ENCODE measurements at places on chromosomes 1 and 21.

DNA sequence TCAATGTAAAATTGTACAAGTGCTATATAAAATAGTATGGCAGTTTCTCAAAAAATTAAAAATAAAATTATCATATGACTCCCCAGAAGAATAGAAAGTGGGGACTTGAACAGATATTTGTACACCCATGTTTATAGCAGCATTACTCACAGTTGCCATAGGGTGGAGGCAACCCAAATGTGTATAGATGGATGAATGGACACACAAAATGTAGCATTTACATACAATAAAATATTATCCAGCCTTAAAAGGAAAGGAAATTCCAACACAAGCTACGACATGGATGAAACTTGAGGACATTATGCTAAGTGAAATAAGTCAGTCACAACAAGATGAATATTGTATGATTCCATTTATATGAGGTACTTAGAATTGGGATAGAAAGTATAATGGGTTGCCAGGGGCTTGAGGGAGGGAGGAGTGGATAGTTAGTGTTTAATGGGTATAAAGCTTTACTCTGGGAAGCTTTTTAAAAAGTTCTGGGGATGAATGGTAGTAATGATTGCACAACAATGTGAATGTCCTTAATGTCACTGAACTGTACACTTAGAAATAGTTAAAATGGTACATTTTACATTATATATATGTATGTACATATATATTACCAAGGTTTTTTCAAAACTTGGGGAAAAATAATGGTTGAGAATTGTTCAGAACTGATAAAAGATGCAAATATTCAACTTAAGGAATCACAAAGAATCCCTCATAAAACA, 53.0 kb upstream of the ADORA3 start:
- DNase-seq: no peak
- no peak overlapping the region for H3K27ac ChIP-seq
- H3K4me3 ChIP-seq: no peak overlapping the region
- no peaks in the 10 kb centered on the region for H3K27me3 ChIP-seq

- H3K4me3 ChIP-seq: no peak overlapping the region
- no peak for DNase-seq
- peaks cover 13% of the 10 kb centered on the region for H3K36me3 ChIP-seq
- no peaks in the 10 kb centered on the region for H3K27me3 ChIP-seq
- H3K4me1 ChIP-seq: peaks cover 24% of the 10 kb centered on the region
These were observed 78.5 kb downstream of the MPZL1 start for GRCh38 chr1:167800251-167800650.

GRCh38 chr1:52403566-52404115, 582 bp downstream of the ORC1 start:
- H3K4me1 ChIP-seq: peaks cover 27% of the 10 kb centered on the region
- DNase-seq: no peak
- no peaks in the 10 kb centered on the region for H3K27me3 ChIP-seq
- H3K4me3 ChIP-seq: peak overlapping the region; percentile 100
- H3K36me3 ChIP-seq: peaks cover 13% of the 10 kb centered on the region

DNA sequence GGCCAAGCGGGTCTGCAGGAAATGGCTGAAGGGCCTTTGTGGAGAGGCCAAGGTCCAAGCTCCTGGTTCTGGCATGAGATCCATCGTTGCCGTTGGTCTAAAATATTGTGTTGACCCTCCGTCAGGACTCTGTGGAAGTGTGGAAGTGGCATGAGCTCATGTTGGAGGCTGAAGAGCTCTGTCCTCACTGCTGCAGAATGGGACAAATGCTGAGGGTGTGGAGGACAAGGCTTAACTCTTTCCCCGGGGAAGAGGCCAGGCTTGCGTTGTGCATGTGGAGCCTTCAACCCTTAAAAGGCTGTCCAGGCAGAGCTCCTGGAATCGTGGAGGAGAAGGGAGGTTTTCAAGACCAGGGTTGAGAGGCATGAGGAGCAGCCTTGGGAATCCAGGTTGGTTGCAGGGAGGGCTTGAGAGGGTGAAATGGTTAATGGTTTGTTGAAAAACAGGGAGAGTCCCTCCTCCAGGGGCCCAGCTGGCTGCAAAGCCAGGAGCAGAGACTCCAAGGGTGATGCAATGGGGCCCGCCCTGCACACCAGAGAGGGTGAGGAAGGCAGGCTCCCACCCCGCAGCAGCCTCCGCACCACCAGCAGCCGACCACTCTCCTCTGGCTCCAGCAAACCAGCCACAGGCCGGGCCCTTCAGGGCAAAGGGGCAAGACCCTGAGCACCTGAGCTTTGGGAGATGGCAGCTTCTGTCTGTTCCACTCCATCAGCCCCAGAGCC, 6.7 kb upstream of the AHCYL1 start:
- no peak for DNase-seq
- no peak overlapping the region for H3K4me3 ChIP-seq
- no peaks in the 10 kb centered on the region for H3K27me3 ChIP-seq
- H3K36me3 ChIP-seq: no peaks in the 10 kb centered on the region
- H3K4me1 ChIP-seq: peaks cover 5% of the 10 kb centered on the region
- no peak overlapping the region for H3K27ac ChIP-seq

GRCh38 chr1:40633931-40634376, 31.5 kb downstream of the RIMS3 start:
- H3K4me1 ChIP-seq: no peaks in the 10 kb centered on the region
- H3K27me3 ChIP-seq: peaks cover 2% of the 10 kb centered on the region
- H3K4me3 ChIP-seq: no peak overlapping the region
- no peaks in the 10 kb centered on the region for H3K36me3 ChIP-seq

DNA sequence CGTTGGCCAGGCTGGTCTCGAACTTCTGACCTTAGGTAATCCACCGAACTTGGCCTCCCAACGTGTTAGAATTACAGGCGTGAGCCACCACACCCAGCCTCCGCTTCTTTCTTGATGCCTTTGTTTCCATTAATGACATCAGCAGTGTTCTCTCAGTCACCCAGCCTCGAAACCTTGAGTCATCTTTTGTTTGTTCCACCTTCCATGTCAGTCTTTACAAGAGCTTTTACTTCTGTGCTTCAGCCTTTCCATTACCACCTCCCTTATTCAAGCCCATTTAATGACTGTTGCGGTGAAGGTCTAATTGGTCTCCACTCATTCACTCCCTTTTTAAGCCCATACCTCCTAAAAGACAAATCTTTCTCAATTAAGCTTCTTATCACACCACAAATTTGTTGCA, 146.6 kb upstream of the ADGRL2 start:
- H3K36me3 ChIP-seq: no peaks in the 10 kb centered on the region
- no peak overlapping the region for H3K27ac ChIP-seq
- H3K27me3 ChIP-seq: no peaks in the 10 kb centered on the region
- DNase-seq: no peak
- no peak overlapping the region for H3K4me3 ChIP-seq
- no peaks in the 10 kb centered on the region for H3K4me1 ChIP-seq

GRCh38 chr1:165845992-165846748, 18.8 kb downstream of the UCK2 start:
- H3K27me3 ChIP-seq: no peaks in the 10 kb centered on the region
- H3K27ac ChIP-seq: peak overlapping the region; percentile 47
- peaks cover 2% of the 10 kb centered on the region for H3K36me3 ChIP-seq
- H3K4me1 ChIP-seq: peaks cover 23% of the 10 kb centered on the region

- peaks cover 12% of the 10 kb centered on the region for H3K4me1 ChIP-seq
- DNase-seq: no peak
- H3K4me3 ChIP-seq: no peak overlapping the region
- no peaks in the 10 kb centered on the region for H3K27me3 ChIP-seq
- no peak overlapping the region for H3K27ac ChIP-seq
These were observed 259.2 kb downstream of the TOMM20 start for GRCh38 chr1:234869182-234870019.

DNA sequence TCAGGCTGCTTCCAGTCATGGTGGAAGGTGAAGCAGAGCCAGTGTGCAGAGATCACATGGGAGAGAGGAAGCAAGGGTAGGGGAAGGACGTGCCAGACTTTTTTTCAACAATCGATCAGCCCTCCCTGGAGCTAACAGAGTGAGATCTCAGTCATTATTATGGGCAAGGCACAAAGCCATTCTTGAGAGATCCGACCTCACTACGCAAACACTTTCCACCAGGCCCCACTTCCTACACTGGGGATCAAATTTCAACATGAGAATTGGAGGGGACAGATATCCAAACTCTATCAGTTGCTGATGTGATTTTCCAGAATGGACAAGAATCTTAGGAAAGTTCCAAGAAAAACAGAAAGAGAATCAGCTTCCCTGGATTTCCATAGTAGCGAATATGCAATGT, 60.5 kb downstream of the BACE2 start:
- no peaks in the 10 kb centered on the region for H3K27me3 ChIP-seq
- no peak for DNase-seq
- peaks cover 11% of the 10 kb centered on the region for H3K4me1 ChIP-seq
- peak overlapping the region; percentile 79 for H3K27ac ChIP-seq
- H3K4me3 ChIP-seq: no peak overlapping the region

DNA sequence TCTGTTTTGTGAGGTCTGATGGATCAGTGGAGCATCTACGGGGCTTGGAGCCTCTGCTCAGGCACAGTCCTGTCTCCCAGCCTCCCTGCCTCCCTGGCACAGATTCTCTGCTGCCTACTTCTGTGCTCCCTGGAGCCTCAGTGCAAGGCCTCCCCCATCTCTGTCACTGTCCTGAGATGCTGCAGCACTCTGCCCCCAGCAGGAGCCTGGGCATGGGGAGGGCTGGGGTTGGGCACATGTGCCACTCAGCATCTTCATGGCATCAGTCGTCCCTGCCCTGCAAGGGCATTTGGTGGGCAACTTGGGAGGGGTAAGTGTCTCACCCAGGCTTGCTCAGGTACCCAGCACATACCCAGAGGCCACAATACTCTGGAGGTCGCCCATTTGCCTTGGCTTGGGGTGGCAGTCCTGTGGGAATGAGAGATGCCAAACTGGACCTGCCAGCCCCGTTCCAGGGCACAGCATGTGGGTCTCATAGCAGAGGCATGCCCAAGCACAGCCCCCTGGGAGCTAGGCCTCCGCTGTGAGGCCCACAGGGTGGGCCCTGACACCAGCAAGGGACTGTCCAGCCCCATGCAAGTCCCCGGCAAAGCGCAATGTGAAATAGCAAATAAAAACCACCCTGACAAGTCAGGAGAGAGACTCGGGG, 28.7 kb downstream of the PADI3 start:
- no peaks in the 10 kb centered on the region for H3K36me3 ChIP-seq
- H3K27me3 ChIP-seq: peaks cover 7% of the 10 kb centered on the region
- peaks cover 9% of the 10 kb centered on the region for H3K4me1 ChIP-seq
- no peak overlapping the region for H3K4me3 ChIP-seq
- DNase-seq: no peak

GRCh38 chr1:30650038-30650967, 73.1 kb downstream of the MATN1 start:
- H3K4me1 ChIP-seq: peaks cover 2% of the 10 kb centered on the region
- H3K36me3 ChIP-seq: no peaks in the 10 kb centered on the region
- peaks cover 20% of the 10 kb centered on the region for H3K27me3 ChIP-seq
- H3K4me3 ChIP-seq: no peak overlapping the region
- H3K27ac ChIP-seq: peak overlapping the region; percentile 50
- DNase-seq: no peak

DNA sequence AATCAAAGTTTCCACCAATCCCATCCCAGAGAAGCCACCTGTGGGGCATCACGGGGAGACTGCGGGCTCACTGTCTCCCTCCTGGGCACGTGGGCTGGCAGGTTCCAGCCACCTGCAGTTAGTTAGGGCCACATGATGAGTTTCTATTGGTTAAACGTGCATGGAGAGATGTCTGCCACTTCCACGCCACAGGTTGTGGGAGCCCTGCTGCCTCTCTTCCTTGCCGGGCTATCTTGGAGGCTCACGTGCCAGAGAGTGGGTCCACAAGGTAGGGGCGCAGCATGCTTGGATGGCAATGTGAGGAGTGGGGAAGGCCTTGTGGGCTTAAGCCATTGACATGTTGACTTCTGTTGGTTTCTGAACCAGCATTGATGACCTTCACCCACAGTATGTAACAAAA, 3.5 kb downstream of the KRTAP10-7 start:
- no peaks in the 10 kb centered on the region for H3K36me3 ChIP-seq
- H3K4me3 ChIP-seq: no peak overlapping the region
- peaks cover 8% of the 10 kb centered on the region for H3K27me3 ChIP-seq
- no peak overlapping the region for H3K27ac ChIP-seq
- H3K4me1 ChIP-seq: no peaks in the 10 kb centered on the region

GRCh38 chr1:94925004-94925403, 1.9 kb downstream of the CNN3 start:
- no peak for DNase-seq
- H3K4me3 ChIP-seq: peak overlapping the region; percentile 99
- H3K4me1 ChIP-seq: peaks cover 68% of the 10 kb centered on the region
- no peaks in the 10 kb centered on the region for H3K27me3 ChIP-seq
- H3K27ac ChIP-seq: peak overlapping the region; percentile 100

DNA sequence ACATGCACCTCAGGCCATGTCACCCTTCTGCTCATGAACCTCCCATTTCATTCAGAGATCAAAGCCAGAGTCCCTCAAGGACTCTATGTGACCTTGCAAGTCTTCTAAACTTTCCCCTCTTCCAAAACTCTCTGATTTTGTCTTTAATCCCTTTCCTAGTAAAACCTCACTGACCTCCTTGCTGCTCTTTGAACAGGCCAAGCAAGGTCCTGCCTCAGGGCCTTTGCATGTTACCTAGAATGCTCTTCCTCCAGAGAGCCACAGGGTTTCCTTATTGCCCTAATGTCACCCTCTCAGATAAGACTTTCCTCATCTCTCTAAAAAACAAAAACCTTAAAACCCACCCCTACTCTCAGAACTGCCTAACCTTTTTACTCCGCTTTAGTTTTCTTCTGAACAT, 26.6 kb downstream of the IL23R start:
- no peaks in the 10 kb centered on the region for H3K36me3 ChIP-seq
- DNase-seq: no peak
- no peak overlapping the region for H3K27ac ChIP-seq

GRCh38 chr1:208787219-208787618, 543.0 kb upstream of the PLXNA2 start:
- no peak for DNase-seq
- H3K36me3 ChIP-seq: no peaks in the 10 kb centered on the region
- peaks cover 13% of the 10 kb centered on the region for H3K27me3 ChIP-seq
- no peak overlapping the region for H3K27ac ChIP-seq
- H3K4me1 ChIP-seq: no peaks in the 10 kb centered on the region

GRCh38 chr1:57520743-57521515, 97.1 kb upstream of the DAB1 start:
- DNase-seq: no peak
- H3K27ac ChIP-seq: no peak overlapping the region
- no peaks in the 10 kb centered on the region for H3K27me3 ChIP-seq
- H3K36me3 ChIP-seq: no peaks in the 10 kb centered on the region

- H3K4me3 ChIP-seq: no peak overlapping the region
- no peak overlapping the region for H3K27ac ChIP-seq
- no peak for DNase-seq
- no peaks in the 10 kb centered on the region for H3K36me3 ChIP-seq
These were observed 15.9 kb downstream of the SYT2 start for GRCh38 chr1:202694314-202694713.

DNA sequence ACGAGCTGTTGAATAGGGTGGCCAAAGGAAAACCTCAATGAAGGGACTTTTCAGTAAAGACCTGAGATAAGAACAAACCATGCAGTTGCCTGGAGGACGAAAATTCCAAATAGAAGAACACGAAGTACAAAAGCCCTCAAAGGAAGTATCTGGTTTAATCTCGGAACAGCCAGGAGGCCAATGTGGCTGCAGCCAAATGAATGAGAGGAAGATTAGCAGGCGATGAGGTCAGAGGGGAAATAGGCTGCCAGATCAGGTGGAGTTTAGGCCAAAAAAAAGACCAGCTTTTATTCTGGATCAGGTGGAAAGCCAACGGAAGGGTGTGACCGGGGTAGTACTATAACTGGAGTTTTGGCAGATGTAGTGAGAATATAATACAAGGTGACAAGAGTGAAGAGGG, 43.7 kb downstream of the SRSF11 start:
- no peak overlapping the region for H3K4me3 ChIP-seq
- DNase-seq: no peak
- no peaks in the 10 kb centered on the region for H3K4me1 ChIP-seq
- H3K27me3 ChIP-seq: no peaks in the 10 kb centered on the region
